ENCODE measurements at places on chromosomes 2 and 18.
A peak's percentile ranks its signal among the peaks of the same experiment; 100 is the strongest.

DNA sequence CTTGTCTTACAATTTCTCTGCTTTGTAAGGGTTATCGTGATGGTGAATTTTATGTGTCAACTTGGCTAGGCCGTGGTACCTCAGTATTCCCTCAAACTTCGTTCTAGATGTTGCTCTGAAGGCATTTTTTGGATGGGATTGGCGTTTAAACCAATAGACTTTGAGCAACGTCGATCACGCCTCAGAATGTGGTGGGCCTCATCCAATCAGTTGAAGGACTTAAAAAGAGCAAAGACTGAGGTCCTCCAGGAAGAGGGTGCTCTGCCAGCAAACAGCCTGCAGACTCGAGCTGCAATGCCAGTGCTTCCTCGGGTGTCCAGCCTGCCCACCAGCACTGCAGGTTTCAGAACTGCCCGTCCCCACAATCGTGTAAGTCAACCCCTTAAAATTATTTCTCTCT, 145.8 kb upstream of the SALL3 start:
- no peak for DNase-seq

DNA sequence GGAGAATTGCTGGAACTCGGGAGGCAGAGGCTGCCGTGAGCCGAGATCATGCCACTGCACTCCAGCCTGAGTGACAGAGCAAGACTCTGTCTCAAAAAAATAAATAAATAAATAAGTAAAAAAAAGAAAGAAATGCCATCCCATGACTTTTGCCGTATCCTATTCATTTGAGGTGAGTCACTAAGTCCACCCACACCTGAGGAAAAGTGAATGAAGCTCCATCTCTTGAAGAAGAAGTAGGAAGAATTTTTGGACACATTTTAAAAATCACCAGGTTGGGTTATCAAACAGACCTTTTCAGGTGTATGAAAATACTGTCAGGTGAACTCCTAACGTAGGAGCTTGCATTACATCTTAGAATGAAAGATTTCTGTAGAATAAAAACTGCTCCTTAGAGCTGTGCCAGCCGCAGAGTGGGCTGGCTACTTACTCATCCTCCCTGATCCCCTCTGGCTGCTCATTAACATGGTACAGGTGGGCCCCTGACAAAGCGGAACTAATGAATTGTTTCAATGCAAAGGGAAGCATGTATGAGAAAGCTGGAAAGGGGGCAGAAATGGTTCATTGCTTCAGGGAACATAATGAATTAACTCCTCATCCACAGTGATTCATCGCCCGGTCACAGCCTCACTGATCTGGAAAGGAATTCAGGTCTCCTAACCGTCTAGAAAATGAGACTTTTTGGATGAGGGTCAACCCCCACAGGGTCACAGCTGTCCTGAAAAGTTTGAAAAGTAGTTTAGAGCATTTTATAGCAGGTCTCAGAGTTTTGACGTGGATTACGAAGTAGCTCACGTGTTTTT, 191.4 kb downstream of the SPP2 start:
- peak; percentile 68 for DNase-seq

GRCh38 chr2:115480741-115481140, 1038.3 kb downstream of the DPP10 start:
- DNase-seq: no peak

GRCh38 chr2:26605999-26606846, 34.9 kb downstream of the CIB4 start:
- DNase-seq: no peak

GRCh38 chr18:9655232-9655767, 40.9 kb upstream of the PPP4R1 start:
- no peak for DNase-seq

- DNase-seq: no peak
Measured at GRCh38 chr2:142175813-142176338, 45.1 kb upstream of the LRP1B start.

- DNase-seq: no peak
Measured at GRCh38 chr2:227177592-227178336, 13.3 kb downstream of the COL4A3 start.

DNA sequence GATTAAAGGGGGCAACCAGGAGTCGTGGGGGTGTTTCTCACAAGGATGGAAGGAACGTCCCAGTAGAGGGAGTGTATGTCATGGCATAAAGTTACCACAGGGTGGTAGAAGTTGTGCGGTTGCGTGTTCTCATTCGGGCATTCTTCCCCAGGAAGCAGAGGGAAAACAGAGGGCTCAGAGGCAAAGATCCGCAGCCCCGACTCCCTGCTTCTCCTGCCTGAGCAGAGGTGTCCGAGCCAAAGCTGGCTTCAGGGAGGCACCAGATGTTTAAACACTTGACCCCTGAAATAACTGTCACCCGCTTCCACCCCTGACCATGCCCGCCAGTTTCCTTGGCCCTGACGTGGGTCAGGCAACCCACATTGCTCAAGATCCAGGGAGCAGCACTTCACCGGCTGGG, 83.7 kb downstream of the EN1 start:
- DNase-seq: no peak

DNA sequence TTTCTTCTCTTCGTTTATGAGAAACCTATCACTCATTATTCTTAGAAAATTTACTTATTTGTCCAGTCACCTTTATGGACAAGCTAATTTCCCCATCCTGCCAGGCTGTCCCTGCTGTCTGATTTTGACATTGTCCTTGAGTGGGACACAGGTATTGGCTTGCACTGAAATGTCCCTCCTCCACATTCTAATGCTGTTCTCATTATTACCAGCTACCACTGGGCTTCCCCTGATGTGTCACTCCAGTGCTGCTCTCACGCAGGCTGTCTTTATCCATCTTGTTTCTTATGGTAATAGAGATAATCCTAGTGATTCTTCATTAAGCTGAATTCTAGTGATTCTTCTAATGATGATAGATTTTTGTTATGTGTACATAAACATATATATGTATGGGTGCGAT, 48.1 kb upstream of the RBMS1 start:
- DNase-seq: no peak

DNA sequence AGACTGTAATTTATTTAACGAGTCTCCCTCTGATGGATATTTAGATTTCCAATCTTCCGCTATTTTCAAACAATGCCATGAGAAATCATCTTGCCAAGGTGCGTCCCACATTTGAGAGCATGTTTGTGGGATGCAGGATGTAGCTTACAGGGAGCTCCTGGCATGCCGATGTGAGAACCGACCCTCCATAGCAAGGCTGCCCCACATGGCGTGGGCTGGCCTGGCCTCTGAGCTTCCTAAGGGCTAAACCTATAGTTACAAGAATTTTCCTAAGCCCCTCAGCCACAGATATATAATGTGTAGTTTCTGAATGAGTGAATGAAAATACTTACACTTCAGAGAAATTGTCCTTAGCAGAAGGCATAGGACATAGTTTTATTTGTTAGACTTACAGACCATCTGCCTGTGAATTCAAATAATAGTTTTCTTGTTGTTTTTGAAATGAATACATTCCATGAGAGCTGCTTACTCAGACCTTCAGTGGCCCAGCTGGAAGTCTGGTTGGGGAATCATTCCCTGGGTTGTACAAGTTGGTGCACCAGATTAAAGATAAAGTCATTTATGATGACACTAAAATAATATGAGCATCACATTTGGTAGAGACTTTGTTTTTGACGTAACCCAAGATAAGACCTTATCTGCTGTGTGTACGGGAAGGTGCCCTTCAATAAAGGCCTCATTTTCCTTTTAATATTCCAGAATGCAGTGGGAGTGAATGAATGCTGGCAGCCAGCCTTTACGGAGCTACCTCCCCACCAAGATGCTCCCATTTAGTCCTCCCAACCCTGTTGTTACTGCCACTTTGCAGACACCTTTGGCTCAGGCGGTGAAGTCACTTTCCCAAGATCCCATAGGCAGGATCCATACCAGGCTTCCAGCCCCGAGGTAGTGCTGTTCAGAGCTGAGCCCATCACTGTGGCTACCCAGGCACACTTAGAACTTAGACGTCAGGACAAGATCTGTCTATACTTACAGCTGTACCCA, 107.1 kb downstream of the GLI2 start:
- no peak for DNase-seq

DNA sequence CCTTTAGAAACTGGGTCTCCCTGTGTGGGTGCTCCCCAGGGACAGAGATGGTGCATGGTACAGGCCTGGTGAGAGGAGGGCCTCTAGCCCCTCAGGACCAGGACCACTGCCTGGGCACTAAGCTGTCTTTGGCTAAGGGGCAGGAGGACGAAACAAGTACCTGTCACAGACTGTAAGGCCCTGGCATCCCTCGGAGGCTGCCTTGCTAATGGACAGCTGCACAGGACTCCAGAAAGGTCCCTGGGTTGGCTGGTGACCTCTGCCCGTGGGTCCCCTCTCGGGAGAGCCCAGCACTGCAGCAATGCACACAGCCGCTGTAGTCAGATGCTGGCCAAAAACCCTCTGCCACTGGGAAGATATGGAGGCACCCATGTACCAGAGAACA, 14.3 kb downstream of the HS6ST1 start:
- DNase-seq: no peak

GRCh38 chr18:39913672-39914366, 2041.2 kb upstream of the PIK3C3 start:
- DNase-seq: no peak

- no peak for DNase-seq
Measured at GRCh38 chr2:6590442-6590841, 275.3 kb downstream of the CMPK2 start.

DNA sequence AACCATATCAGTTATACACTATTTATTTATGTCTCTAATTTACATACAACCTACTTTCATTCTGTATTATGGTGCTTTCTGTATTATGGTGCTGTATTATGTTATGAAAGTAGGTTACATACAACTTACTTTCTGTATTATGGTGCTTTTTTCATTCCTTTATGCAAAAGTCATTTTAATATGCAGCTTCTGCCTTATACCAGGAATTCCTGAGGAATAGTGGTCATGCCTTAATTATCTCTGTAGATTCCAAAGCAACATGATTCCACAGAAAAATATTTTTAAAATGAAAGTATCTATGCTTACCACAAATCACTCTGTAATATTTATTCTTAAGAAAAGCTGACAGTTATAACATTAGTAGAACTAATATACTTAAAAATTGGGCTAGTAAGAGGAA, 922.0 kb upstream of the NRXN1 start:
- no peak for DNase-seq

DNA sequence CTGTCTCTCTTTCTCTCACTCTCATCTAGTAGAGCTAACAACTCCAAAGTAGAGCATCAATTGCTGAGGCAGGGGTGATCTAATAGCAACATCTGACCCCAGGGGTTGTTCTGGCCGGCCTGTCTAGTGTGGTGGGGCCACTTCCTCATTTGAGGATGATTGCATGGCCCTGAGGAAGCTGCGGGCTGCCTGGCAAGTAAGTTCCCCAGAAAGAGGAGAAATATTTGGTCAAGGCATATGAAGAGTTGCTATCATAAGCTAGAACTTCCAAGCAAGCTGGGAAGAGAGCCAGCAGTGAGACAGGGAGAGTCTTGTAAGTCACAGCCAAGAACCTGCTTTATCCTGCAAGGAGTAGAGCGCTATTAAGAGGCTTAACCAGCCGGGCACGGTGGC, 50.8 kb upstream of the TMEM87B start:
- DNase-seq: no peak

- no peak for DNase-seq
Measured at GRCh38 chr18:21134895-21135294, 23.3 kb upstream of the ROCK1 start.

GRCh38 chr2:202337706-202338346, 38.3 kb upstream of the BMPR2 start:
- DNase-seq: no peak

GRCh38 chr2:10094271-10094814, 14.1 kb upstream of the CYS1 start:
- no peak for DNase-seq

DNA sequence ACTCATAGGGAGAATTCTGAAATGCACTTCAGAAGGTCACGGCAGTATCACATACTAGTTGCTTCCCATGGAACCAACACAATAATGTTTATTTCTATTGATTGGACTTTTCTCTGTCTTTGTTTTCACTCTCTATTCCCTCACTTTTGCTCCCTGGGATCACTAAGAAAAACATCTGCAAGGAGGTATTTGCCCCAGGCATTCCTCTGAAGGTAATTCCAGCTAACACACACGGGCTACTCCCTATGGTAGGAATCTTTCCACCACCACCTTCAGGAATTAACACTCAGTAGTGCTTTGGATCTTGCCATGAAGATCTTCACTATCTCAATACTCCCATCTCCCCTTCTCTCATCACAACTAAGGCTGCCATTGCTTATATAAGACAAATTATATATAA, 353.3 kb downstream of the DSC3 start:
- no peak for DNase-seq

DNA sequence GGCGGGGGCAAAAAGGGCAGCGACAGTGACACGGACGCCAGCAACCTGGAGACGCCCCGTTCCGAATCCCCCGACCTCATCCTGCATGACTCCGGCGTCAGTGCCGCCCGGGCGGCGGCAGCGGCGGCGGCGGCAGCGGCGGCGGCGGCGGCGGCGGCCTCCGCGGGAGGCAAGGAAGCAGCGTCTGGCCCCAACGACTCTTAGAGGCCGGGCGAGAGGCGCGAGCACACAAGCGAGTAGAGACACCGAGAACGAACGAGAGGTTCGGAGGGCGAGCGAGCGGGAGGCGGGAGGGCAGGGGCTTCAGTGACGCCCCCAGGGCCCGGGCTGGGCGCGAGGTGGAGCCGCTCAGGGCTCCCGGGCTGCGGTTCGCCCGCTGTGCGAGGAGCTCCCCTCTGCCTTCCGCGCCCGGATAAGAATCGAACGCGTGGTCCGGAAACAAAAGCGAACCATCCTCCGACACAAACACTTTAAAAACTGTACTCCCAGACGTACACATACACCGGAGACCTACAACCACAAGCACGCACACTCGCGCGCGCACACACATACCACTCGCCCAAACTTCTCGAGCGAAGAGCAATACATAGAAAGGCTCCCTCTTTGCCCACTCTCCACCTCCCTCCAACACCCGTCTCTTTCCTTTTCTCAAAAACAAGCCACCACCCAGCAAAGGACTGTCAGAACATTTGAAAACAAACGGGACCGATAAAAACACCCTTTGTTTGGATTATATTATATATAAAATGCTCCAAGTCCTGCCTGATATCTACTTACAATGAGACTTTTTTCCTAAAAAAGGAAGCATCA, 2.8 kb downstream of the SP9 start:
- no peak for DNase-seq

DNA sequence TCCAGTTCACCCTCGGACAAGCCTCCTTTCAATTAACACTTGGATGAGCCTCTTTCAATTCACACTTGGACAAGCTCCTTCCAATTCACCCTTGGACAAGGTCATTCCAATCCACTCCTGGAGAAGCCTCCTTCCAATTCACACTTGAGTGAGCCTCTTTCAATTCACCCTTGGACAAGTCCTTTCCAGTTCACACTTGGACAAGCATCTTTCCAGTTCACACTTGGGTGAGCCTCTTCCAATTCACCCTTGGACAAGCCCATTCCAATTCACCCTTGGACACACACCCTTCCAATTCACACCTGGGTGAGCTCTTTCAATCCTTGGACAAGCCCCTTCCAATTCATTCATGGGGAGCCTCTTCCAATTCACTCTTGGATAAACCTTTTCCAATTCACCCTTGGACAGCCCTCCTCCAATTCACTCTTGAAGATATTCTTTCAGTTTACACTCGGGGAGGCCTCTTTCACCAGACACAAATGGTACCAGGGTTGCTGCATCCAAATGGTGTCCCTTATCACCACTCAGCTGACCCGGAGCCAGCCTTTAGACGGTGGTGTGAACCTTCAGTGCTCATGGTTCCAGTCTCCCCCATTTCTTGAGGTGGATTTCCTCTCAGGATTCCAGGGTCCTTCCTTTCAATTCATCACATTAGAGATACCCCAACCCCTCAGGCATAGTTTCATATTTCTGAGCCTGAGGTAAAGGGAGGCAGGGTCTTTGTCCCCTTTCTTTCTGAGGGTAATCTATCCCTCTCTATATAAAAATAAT, 183.6 kb downstream of the SH3BP4 start:
- DNase-seq: no peak

Data from PC-9 (cell line).